ENCODE measurements at places on chromosomes 6 and 20. TPM values are rescaled to one million over a fixed set of nuclear protein-coding genes. Genes with fewer than 3 reads are reported as not detected.

DNA sequence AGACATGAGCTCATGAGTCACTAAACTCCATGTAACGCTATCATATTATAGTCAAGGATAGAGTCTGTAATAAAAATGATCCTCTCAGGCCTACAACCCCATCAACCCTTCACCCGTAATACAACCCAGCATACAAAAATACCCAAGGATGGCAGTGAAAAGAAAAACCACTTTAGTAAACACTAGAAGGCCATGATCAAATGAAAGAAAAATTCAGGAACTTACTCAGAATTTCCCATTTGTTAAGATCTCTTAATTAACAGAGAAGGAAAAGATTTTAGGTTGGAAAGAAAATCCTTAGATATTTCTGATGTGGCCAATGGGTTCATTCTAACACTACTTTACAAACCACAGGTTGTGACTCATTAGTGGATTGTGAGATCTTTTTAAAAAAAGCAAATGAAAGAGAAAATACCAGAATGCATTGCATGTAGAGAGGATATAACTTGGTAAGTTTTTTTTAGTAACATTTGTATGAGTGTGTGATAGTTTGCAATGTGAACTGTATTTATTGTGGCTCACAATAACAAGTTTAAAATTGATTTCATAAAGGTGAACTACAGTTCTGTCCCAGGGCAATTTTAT, 8.0 kb upstream of the UBE2J1 start:
- no peak overlapping the region for H3K4me3 ChIP-seq
- no peak for DNase-seq
- H3K36me3 ChIP-seq = no peaks in the 10 kb centered on the region
- H3K27me3 ChIP-seq = no peaks in the 10 kb centered on the region
- no peak overlapping the region for H3K27ac ChIP-seq

GRCh38 chr6:14412026-14412425, 294.5 kb downstream of the CD83 start:
- H3K4me1 ChIP-seq = no peaks in the 10 kb centered on the region
- H3K27ac ChIP-seq = no peak overlapping the region
- H3K4me3 ChIP-seq = no peak overlapping the region
- H3K27me3 ChIP-seq = no peaks in the 10 kb centered on the region
- DNase-seq = no peak

DNA sequence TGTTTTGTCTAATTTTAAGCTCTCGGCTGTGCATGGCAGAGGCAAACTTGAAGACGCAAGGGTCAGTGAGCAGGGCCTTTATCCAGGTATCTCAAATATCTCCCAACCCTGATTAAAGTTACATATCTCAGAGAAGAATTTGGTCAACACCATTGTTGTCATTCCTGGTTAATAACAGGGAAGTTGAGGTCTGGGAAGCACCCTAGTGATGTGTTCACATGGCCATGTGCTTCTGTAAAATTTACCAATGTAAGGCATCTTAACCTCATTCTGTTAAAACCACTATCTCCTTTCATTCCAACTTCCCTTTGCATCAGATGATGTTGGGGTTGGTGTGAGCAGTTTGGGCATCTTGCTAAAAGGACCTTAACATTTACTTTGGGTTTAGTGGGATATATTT, 4.0 kb upstream of the FAM110A start:
- DNase-seq = no peak
- no peak overlapping the region for H3K4me3 ChIP-seq
- peaks cover 18% of the 10 kb centered on the region for H3K4me1 ChIP-seq
- H3K36me3 ChIP-seq = no peaks in the 10 kb centered on the region
- H3K27ac ChIP-seq = no peak overlapping the region

DNA sequence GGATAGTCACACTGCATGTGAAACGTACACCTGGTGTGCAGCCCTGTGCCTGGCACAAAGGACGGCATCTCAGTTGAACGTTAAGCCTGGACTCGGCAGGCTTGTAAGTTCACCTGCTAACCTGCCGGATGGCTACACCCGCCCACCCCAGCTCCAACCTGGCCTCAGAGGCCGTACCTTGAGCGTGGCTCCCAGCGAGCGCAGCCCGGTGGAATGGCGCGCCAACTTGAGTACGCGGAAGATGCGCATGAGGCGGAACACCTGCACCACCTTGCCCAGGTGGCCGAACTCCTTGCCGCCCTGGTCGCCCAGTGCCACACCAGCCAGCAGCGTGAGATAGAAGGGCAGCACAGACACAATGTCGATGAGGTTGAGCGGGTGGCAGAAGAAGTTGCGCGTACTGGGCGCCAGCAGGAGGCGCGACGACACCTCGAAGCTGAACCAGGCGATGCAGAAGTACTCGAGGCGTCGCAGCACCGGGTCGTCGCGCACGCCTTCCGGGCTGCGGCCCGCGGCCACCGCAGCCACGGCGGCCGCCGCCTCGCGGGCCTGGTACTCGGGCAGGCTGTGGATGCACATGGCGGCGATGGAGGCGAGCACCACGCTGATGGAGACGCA, 3.3 kb downstream of the KCNS1 start:
- H3K27me3 ChIP-seq = no peaks in the 10 kb centered on the region
- no peak overlapping the region for H3K27ac ChIP-seq
- no peak for DNase-seq
- no peak overlapping the region for H3K4me3 ChIP-seq
- no peaks in the 10 kb centered on the region for H3K36me3 ChIP-seq
- peaks cover 12% of the 10 kb centered on the region for H3K4me1 ChIP-seq

DNA sequence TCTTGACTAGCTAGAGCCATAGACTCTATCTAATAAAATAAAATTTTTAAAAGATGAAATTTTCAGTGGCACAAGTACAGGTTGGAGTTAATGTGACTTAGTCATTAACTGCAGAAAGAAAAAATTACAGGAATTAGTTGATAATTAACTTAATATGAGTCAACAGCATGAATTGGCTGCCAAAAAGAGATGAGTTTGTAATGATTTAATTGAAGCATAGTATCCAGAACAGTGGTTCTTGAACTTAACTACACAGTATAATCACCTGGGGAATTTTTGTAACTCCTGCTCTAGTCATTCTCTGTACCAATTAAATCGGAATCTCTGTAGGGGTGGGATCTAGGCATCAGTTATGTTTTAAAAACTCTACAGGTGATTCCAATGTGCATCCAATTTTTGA, 46.3 kb upstream of the HMGN3 start:
- no peaks in the 10 kb centered on the region for H3K27me3 ChIP-seq
- H3K4me3 ChIP-seq = no peak overlapping the region
- no peaks in the 10 kb centered on the region for H3K36me3 ChIP-seq
- DNase-seq = no peak
- no peaks in the 10 kb centered on the region for H3K4me1 ChIP-seq

DNA sequence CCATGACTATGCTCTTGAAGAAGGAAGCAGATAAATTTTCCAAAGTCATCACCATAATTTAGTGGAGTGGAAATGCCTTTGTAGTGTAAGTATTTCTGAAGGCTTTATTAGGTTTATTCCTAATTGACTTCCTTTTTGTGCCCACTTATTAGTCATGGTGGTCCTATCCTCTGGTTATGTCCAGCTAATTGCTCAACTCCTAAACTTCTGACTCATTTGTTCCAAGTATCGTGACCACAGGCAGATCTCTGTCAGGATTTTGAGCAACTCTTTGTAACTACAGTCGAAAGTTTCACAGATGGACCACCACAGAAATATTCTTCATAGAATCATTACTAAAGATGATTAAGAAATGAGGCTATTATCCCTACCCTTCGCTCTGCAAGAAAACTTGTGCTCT, 315.6 kb upstream of the PTCHD4 start:
- no peak for DNase-seq
- H3K4me3 ChIP-seq = no peak overlapping the region
- H3K27ac ChIP-seq = no peak overlapping the region
- no peaks in the 10 kb centered on the region for H3K36me3 ChIP-seq
- no peaks in the 10 kb centered on the region for H3K27me3 ChIP-seq

DNA sequence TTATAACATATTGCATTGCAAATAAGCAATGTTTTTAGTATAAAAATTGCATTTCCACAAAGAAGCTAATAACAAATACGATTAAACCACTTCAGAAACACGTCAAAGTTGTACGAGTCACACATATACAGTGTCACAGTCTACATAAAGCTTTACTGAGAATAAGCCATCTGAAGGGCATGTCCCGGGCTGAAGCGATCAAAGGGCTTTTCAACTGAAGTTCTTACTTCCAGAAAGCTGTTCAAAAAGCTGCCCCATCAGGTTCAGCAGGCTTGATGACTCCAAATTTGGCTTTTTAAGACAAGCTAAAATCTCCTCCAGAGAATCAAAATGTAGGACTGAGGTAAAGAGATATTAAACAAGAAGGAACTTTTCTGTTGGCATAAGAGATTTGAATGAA, 37.5 kb upstream of the HAO1 start:
- H3K27me3 ChIP-seq = no peaks in the 10 kb centered on the region
- no peak overlapping the region for H3K27ac ChIP-seq
- H3K4me3 ChIP-seq = no peak overlapping the region
- H3K36me3 ChIP-seq = no peaks in the 10 kb centered on the region
- no peak for DNase-seq
- peaks cover 27% of the 10 kb centered on the region for H3K4me1 ChIP-seq

DNA sequence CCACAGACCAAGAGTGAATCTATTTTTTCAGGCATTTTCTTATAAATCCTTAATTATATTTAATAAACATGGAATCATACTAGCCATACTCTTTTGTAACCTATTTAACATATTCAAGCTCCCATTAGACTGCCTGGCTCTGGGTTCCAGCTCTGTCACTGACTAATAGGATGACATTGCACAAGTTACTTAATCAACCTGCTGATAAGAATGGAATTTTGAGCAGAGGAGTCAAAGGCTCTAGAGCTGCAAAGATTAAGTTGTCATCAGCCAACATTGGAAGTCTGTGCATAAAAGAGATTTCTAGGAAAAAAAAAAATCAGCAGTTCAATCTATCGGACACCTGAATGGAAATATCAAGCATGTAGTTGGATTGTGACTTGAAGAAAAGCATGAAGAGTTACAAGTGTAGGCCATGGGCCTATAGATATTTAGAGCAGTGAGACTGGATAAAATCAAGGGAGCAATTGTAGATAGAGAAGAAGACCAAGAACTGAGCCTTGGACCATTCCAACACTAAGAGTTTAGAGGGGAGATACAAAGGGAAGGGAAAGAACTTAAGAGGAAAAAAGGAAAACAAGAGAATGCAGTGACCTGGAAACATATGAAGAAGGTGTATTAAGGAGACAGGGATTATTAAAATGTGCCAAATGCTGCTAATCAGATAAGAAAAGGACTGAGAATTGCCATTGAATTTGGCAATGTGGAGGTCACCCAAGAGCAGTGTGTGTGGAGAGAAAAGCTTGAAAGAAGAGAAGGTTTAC, 11.0 kb upstream of the HINT3 start:
- peak overlapping the region; percentile 92 for H3K27ac ChIP-seq
- H3K4me1 ChIP-seq = peaks cover 87% of the 10 kb centered on the region
- H3K36me3 ChIP-seq = no peaks in the 10 kb centered on the region
- H3K27me3 ChIP-seq = no peaks in the 10 kb centered on the region
- peak; percentile 90 for DNase-seq

- no peak overlapping the region for H3K4me3 ChIP-seq
- H3K4me1 ChIP-seq = no peaks in the 10 kb centered on the region
- peaks cover 2% of the 10 kb centered on the region for H3K27me3 ChIP-seq
- no peak for DNase-seq
- H3K36me3 ChIP-seq = no peaks in the 10 kb centered on the region
- H3K27ac ChIP-seq = no peak overlapping the region
These were observed 80.2 kb downstream of the SYTL3 start for GRCh38 chr6:158729906-158730540.

- DNase-seq = no peak
- H3K27ac ChIP-seq = no peak overlapping the region
- no peak overlapping the region for H3K4me3 ChIP-seq
- H3K4me1 ChIP-seq = no peaks in the 10 kb centered on the region
These were observed 46.7 kb upstream of the ISM1 start for GRCh38 chr20:13174402-13174801.

The ZNF341 gene
- total RNA-seq = 1.1 TPM

The NT5E gene
- 6.4 TPM for total RNA-seq

The FOXP4 gene
- total RNA-seq = 11.0 TPM
